Mesangial cell (primary cell): ENCODE measurements at places on chromosomes 4 and X. TPM values are rescaled to one million over a fixed set of nuclear protein-coding genes. Genes with fewer than 3 reads are reported as not detected.

The SLC26A1 gene
- 0.16 and 0.51 TPM in 2 replicates for total RNA-seq

The TRIM61 gene
- 0.25 and 0.33 TPM in 2 replicates for total RNA-seq

The COX7B2 gene
- total RNA-seq, result not detected in 2 replicates

The RHOXF2B gene
- total RNA-seq, result not detected in 2 replicates

The EREG gene
- 2.0 and 3.7 TPM in 2 replicates for total RNA-seq

The CXCL5 gene
- total RNA-seq, result 12.4 and 25.9 TPM in 2 replicates

The USP17L17 gene
- not detected in 2 replicates for total RNA-seq

The GPR101 gene
- total RNA-seq, result not detected in 2 replicates

The PLAC1 gene
- total RNA-seq, result 0.89 TPM in 1 of 2 replicates, not detected in the other

The TLL1 gene
- 8.0 and 10.9 TPM in 2 replicates for total RNA-seq

The HOPX gene
- 2.4 and 51.0 TPM in 2 replicates for total RNA-seq

The TFE3 gene
- total RNA-seq, result 67.7 and 71.9 TPM in 2 replicates

The MAP3K15 gene
- 0.16 and 0.25 TPM in 2 replicates for total RNA-seq

The NALF2 gene
- total RNA-seq, result 0.16 TPM in 1 of 2 replicates, not detected in the other

The GYPB gene
- total RNA-seq, result not detected in 2 replicates

The TMEM150C gene
- 1.1 and 3.8 TPM in 2 replicates for total RNA-seq

The SMARCA1 gene
- total RNA-seq, result 20.2 and 27.1 TPM in 2 replicates

The SORCS2 gene
- 0.65 and 1.3 TPM in 2 replicates for total RNA-seq

The C4orf51 gene
- not detected in 2 replicates for total RNA-seq

The P2RY4 gene
- total RNA-seq, result 0.13 TPM in 1 of 2 replicates, not detected in the other

The SHROOM2 gene
- total RNA-seq, result 9.9 and 18.1 TPM in 2 replicates

The ASB12 gene
- total RNA-seq, result under 0.01 TPM in 1 of 2 replicates, not detected in the other

The VCX3B gene
- total RNA-seq, result not detected in 2 replicates

The WDFY3 gene
- total RNA-seq, result 35.7 and 44.7 TPM in 2 replicates

The PIN4 gene
- 3.8 and 6.0 TPM in 2 replicates for total RNA-seq

The SYNPO2 gene
- 0.16 and 2.2 TPM in 2 replicates for total RNA-seq

The SPANXB1 gene
- not detected in 2 replicates for total RNA-seq

The PF4V1 gene
- 0.25 TPM in 1 of 2 replicates, not detected in the other for total RNA-seq

The NEUROG2 gene
- not detected in 2 replicates for total RNA-seq

The TSPAN7 gene
- 0.49 and 1.8 TPM in 2 replicates for total RNA-seq

The ITIH6 gene
- total RNA-seq, result not detected in 2 replicates
